NCI-H748 treated with DMSO at 0.1 percent for 48 hours (cell line): ENCODE measurements at places on chromosomes 3 and 15.

DNA sequence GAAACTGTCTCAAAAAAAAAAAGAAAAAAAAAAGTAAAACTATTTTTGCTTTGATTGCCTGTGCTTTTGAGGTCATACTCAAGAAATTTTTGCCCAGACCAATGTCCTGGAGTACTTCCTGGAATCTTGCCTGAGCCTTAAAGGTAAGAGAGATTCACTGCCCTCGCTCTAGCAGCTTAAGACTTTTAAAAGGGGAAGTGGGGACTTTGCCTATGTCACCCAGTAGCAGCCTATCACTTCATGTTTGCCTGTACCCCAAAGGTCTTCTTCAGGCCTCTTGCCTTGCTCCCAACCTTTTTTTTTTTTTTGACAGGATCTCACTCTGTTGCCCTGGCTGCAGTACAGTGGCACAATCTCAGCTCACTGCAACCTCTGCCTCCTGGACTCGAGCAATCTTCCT lies 18.9 kb upstream of the GOLGB1 start:
- no peak for DNase-seq

- no peak for DNase-seq
Observed at GRCh38 chr15:33448151-33448550, 137.4 kb downstream of the RYR3 start.

GRCh38 chr3:179882292-179882691 lies 154.4 kb downstream of the PEX5L start:
- no peak for DNase-seq

GRCh38 chr3:20346369-20346768 lies 160.4 kb upstream of the SGO1 start:
- no peak for DNase-seq

DNA sequence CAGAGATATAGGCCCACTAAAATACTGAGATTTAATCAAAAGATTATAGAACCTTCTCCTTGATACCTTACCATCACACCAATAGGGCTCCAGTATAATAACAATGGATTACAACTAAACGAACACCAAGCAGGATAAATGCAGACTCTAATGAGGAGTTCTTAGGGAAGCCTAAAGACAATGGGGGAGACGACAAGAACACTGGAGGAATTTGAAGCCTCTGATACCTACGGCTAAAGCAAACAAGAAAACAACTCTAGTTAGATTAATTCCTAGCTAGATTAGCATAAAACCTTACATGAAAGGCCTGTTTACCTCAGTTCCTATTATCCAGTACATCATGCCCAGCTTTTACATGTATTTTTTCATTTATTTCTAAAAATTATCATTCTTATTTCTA lies 35.1 kb downstream of the NGLY1 start:
- DNase-seq = no peak

DNA sequence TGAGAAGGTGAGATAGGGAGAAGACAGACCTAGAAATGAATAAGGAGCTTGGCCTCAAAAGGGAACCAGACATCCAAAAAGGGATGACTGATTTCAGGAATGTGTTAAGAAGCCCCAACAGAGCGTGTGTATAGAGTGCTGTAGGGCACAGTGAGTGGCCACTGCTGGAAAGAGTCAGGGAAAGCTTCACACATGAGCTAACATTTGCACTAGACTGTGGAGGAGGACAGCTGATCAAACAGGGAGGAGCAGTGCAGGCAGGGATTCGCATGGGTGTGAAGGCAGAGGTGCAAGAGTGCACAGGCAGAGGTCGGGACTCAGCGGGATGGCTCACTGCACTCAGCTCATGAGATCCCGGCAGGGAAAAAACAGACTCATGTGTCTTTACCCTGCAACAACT lies 61.8 kb downstream of the NPTN start:
- peak; percentile 17 for DNase-seq

DNA sequence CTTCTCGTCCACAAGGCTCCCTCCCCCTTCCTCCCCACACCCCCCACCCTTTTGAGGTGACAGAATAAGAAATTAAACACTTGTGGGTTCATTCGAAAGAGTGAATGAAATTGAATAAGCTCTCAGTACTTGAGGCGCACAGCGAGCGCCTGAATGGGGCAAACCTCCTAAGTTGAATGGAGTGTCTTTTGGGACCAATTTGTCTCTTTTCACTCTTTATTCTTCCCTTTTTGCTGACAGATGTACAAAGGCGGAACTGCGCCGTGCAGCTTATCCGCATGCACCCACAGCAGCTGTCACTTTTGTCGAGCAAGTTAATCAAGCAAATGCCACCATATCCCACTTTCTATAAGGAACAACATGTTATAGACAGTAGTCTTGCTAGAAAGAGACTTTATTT lies 47.9 kb upstream of the FEZF2 start:
- DNase-seq = no peak

- peak; percentile 11 for DNase-seq
Observed at GRCh38 chr15:58039079-58040035, 26.2 kb downstream of the ALDH1A2 start.

GRCh38 chr3:31132132-31132769 lies 237.8 kb upstream of the GADL1 start:
- no peak for DNase-seq

GRCh38 chr15:69391046-69391757 lies 22.9 kb upstream of the KIF23 start:
- DNase-seq = no peak

- DNase-seq = peak; percentile 12
Observed at GRCh38 chr3:87225659-87226058, 1.4 kb upstream of the CHMP2B start.

- DNase-seq = no peak
Observed at GRCh38 chr3:48467110-48467454, 20.5 kb downstream of the ATRIP start.

- no peak for DNase-seq
Observed at GRCh38 chr3:119973018-119973646, 121.1 kb downstream of the GSK3B start.

DNA sequence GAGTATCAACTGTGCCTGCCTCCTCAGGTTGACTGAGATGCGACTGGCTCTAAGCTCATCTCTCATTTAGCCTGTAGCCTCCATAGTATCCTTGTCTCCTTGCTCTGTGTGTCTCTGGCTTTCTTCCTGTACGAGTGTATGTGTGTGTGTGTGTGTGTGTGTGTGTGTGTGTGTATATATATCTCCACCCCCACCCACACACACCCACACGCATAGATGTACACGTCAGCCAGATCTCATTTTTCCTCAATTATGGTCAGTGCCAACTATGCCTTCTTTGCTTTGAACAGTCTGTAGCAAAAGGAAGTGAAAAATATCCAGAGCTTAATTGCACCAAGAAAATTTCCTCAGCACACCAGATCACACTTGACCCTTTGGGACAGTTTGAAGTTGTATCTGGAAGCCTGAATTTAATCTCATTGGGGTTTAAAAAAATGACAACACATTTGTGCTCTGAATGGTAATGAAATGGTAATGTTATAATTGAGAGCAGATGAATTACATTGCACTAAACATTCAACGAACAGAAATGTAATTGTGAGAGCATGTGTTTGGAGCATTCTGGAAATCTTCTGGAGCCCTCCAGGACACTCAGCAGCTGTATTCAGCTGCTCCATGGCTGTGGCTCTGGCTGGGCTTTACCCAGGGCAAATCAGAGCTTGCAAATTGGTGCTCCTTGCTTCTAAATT lies 63.6 kb downstream of the RYR3 start:
- no peak for DNase-seq

GRCh38 chr3:156581033-156581432 lies 26.1 kb upstream of the SSR3 start:
- no peak for DNase-seq

GRCh38 chr15:25094066-25094465 lies 139.3 kb downstream of the SNRPN start:
- DNase-seq = no peak

DNA sequence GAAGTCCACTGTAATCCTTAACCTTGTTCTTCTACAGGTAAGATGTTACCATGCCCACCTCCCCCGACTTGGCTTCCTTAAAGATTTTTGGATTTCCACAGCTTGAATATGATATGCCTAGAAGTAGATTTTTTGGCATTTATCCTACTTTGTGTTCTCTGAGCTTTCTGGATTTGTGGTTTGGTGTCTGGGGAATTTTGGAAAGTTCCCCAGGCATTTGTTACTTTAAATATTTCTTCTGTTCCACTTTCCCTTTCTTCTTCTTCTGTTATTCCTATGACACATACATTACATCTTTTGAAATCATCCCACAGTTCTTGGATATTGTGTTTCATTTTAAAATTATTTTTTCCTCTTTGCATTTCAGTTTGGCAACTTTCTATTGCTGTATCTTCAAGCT lies 122.1 kb upstream of the TMEM108 start:
- no peak for DNase-seq

GRCh38 chr15:69661871-69662644 lies 209.4 kb downstream of the RPLP1 start:
- no peak for DNase-seq
